ENCODE measurements at places on chromosomes 1 and 21. TPM values are rescaled to one million over a fixed set of nuclear protein-coding genes. Genes with fewer than 3 reads are reported as not detected.

DNA sequence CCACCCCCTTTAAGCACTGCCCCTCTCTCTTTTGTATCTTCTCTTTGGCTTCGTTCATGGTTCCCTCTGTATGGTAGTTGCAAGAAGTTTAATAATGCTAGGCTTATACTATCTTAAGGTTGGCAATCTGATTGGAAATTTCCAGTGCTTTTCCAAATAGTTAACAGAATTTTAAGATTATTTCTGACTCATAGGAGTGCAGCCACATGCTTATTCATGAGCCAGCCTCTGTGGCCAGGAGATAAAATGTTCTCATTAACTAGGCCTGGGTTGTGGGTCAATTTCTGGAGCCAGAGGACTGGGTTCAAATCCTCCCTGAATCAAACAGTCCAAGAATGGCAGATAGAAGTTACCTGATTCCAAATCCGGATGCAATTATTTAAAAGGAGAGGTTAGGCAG lies 103.1 kb downstream of the ATP6V1G3 start:
- DNase-seq: no peak

DNA sequence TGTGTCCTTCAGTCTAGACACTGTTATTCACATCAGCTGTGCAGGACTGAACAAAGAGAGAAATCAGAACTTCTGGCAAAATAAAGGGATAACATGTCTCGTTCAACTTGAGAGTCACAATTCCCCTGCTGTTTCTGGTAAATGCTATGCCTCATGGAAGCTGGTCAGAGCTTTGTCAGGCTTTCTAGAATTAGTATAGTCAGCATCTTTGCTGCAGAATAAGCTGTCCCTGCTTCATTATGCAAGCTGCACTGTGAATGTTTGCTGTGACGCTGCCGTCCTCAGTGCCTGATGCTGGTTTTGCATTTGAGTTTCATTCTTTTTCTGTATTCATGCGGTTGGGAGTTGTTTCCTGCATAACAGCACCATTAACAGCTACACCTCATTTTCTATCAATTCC lies 96.4 kb upstream of the KCNJ6 start:
- no peak for DNase-seq

- DNase-seq: no peak
Observed at GRCh38 chr1:192485692-192486436, 89.7 kb upstream of the RGS1 start.

NUP210L gene
- 0.20 TPM for polyA plus RNA-seq

B3GALT2 gene
- polyA plus RNA-seq: 19.1 TPM

DNA sequence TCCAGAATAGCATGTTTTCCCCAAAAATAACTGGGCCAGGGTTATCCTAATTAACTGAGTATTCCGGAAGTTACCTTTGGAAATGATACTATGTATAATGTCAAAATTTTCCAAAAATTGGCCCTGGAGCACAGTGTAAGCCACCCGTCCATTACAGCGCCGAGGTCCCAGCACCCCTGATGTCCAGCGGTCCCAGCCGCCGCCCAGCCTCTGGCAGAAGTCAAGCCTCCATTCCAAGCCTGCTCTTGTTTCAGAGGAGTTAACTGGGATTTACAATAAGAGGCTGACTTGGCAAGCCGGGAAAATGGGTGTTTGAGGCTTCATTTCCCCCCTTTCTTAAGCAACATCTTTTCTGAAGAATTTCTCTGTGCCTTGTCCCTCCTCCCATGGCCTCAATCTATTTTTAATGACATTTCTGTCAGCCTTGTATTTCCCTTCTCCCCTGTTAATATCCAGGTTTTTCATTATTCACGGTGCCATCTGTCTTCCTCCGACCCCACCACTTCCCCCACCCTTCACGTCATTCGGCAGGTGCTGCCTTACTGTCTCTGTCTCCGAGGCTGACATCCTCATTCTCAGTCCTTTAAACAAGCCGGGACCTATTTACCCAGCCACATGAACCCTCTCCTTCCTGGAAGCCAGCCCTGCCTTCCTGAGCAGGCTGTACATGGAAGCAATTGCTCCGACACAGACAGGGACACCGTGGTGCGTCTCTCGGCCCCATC lies 490.9 kb downstream of the NPHP4 start:
- no peak for DNase-seq

GRCh38 chr21:39730418-39731157 lies 14.4 kb upstream of the IGSF5 start:
- no peak for DNase-seq

EXTL1 gene
- polyA plus RNA-seq: 0.80 TPM

WNT2B gene
- 5.9 TPM for polyA plus RNA-seq

DNA sequence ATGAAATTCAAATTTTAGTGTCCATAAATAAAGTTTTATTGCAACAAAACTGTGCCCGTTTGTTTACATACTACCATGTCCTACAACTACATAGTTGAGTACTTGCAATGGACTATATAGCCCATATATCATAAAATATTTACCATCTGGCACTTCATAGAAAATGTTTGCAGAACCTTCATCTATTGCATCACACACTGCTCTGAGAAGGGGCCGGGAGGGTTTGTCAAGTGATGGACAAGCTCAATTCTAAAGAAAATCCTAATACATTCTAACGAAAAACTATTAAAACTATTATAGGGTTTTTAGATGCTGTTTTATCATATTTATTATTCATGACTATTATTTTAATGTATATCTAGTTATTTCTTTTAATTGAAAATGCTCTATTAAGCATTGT lies 35.9 kb downstream of the RGSL1 start:
- DNase-seq: no peak

SPATA45 gene
- polyA plus RNA-seq: 0.44 TPM

GRCh38 chr1:29120947-29121485 lies 2.7 kb downstream of the TMEM200B start:
- peak; percentile 80 for DNase-seq

DNA sequence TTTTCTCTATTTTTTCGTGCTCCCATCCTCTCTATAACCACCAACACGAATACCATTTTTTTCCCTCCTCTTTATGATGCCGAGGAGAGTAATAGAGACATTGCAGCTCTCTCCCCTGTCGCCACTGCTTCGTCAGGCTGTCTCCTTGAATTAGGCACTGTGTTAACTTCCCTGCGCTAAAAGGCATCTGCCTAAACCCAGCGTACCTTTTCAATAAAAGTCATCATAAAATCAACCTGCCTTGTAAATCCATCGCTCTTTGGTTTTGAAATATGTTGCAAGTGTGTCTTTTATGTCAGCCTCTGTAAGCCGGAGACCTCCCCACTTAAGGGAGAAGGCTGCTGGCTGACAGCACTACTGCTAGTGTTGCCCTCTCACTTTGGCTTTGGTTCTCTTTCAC lies 8.7 kb downstream of the RNF220 start:
- DNase-seq: no peak

GRCh38 chr1:95308276-95309030 lies 74.4 kb downstream of the RWDD3 start:
- DNase-seq: no peak

GRCh38 chr1:220796530-220796929 lies 9.8 kb downstream of the MTARC1 start:
- no peak for DNase-seq

- DNase-seq: no peak
Observed at GRCh38 chr1:156641761-156642264, at the start of gene BCAN. TSS of gene BCAN (plus strand) at chr1:156642117. CDS start at chr1:156646055, 3,938 bp downstream.

GRCh38 chr1:10617931-10618885 lies 143.5 kb downstream of the PEX14 start:
- DNase-seq: no peak

GRCh38 chr1:185812934-185813333 lies 78.7 kb downstream of the HMCN1 start:
- no peak for DNase-seq

C1orf94 gene
- not detected for polyA plus RNA-seq

AXDND1 gene
- polyA plus RNA-seq: 0.72 TPM

GRCh38 chr1:156842618-156843300 lies 16.2 kb downstream of the INSRR start:
- no peak for DNase-seq

DNA sequence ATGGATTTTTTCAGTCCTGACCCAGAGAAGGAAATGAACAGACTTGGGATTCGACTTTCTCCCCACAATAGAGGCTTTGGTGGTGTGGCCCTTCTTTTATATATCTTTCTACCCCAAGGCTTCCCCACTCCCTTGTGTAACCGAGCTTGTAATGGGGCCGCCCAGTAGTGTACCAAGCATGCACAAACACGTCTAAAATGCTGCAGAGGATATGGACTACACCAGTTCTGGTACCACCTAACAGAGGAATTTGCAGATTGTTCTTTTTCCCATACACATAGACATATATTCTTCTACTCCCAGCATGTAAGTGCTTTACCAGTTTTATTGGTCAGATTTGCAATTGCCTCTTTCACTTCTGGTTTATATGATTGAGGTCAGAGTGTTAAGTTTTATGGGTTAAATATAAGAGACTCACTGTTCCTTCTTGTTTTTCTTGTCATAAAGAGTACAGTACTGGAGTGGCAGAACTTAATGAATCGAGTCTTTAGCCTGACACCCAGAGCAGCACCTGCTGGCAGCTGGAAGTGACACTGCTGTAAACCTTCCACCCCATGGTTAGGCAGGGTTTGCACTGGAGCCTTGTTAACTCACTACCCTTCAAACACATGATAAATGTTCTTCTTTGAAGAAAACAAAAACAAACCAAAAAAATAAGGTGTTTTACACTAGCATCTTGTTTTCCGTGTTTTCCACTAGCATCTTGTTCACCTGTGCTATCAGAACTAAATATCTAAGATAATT lies 198.6 kb downstream of the PTPRC start:
- no peak for DNase-seq

- no peak for DNase-seq
Observed at GRCh38 chr1:15056515-15057285, 96.8 kb upstream of the TMEM51 start.

CSMD2 gene
- polyA plus RNA-seq: 0.41 TPM

DNA sequence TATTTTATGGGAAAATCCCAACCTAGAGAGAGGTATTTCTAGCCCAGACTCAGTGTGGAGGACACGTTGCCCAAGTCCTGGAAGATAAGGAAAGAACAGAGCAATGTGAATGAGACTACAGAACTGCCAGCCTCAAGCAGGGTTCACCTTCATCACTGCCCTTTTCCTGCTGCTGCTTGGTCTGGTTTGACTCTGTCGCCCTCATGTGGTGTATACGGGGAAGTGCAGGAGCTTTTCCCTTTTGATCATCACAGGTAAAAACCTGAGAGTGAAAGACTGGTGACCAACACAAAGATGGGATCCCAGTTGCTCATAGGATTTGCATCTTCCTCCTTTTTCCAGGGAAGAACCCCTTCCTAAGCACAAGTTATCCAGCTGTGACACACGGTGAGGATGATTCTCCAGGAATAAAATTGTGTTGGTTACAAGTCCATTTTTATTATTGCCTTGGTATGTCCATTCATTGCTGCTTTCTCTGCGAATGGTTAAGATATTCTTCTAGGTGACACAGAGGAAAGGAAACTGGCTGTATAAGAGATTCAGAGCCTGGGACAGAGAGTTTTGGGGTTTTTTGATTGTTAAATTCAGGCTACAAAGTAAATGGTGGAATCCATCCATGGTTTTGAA lies 89.5 kb upstream of the CD53 start:
- peak; percentile 58 for DNase-seq

DNA sequence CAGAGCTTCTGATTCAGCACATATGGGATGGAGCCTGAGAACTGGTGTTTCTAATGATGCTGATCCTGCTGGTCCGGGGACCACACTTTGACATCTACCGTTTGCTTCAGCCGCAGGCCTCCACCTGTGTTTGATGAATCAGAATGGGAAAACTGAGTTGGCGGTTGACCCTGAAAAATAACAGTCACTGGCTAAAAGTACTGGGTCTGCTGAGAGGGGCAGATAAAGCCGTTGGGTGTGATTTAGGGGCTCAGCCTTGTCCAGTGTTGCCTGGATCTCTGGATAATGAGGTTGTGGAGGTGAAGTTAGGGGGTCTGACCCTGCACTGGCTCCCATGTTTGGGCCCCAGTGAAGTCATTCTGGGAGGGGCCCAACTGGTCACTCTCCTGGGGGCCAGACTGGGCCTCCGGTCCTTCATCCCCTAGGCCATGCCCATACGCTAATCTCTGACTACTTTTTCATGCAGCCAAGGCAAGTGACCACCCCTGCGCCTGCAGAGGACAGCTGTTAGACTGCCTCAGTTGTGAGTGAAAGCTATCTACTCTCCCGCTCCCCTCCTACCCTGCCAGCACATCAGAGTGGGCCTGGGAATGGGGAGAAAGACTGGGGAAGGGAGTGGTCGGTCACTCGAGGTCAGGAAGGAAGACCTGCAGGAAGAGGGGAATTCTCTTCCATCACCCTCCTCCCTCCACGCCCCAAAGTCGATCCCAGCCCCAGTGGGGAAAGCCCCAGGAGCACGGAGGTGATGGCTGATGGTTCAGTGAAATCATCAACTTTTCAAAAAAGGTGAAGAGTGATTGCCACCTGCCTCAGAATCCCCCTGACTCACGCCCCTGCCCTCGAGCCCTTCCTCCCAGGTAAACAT lies 27.7 kb downstream of the VASH2 start:
- no peak for DNase-seq

- DNase-seq: no peak
Observed at GRCh38 chr1:159935719-159936272, 9.6 kb downstream of the IGSF9 start.

DNA sequence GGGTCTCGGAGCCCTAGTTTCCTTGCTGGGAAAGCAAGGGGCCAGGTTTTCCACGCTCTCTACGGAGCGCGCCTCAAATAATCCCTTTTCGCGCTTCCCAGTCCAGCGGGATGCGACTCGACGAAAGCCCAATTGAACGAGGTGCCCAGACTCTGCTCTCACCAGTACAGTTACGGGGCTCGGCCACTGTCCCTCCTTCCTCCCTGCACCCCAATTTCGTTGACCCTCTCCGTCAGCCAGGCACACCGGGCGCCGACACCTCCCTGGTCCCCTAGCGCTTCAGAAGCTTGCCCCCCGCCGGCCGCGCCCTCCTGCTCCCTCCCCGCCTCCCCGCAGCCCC lies 389 bp downstream of the SEMA6C start:
- no peak for DNase-seq

TINAGL1 gene
- 55.1 TPM for polyA plus RNA-seq
